CD4-positive, CD25-positive, alpha-beta regulatory T cell (primary cell): ENCODE measurements at places on chromosomes 2 and 18. TPM values are rescaled to one million over a fixed set of nuclear protein-coding genes. Genes with fewer than 3 reads are reported as not detected.

The ALKAL2 gene
- not detected for total RNA-seq

The EGR4 gene
- 0.69 TPM for total RNA-seq

The SERPINB13 gene
- not detected for total RNA-seq

The TLX2 gene
- not detected for total RNA-seq

The MLPH gene
- total RNA-seq: 0.47 TPM

The HNMT gene
- not detected for total RNA-seq

The POTEC gene
- not detected for total RNA-seq

The GTF3C2 gene
- 52.8 TPM for total RNA-seq

The KIF1A gene
- not detected for total RNA-seq

The STEAP3 gene
- not detected for total RNA-seq

The NTSR2 gene
- not detected for total RNA-seq

The LYG1 gene
- 2.0 TPM for total RNA-seq

The SERPINB2 gene
- total RNA-seq: not detected

The SEC11C gene
- total RNA-seq: 80.4 TPM

The CMPK2 gene
- 7.4 TPM for total RNA-seq

The SIX2 gene
- not detected for total RNA-seq

The TUBA4B gene
- total RNA-seq: not detected

The TRIM43B gene
- not detected for total RNA-seq

The FEV gene
- not detected for total RNA-seq

The ASAP2 gene
- total RNA-seq: 1.5 TPM

The L3MBTL4 gene
- 2.1 TPM for total RNA-seq

The XRCC5 gene
- total RNA-seq: 178 TPM

The MOGAT1 gene
- total RNA-seq: not detected

The RPE gene
- total RNA-seq: 17.9 TPM

The ANKRD29 gene
- total RNA-seq: not detected

The NT5C1B gene
- total RNA-seq: not detected

The CCL20 gene
- total RNA-seq: 3.7 TPM

The PPP1R7 gene
- total RNA-seq: 68.0 TPM

The CLEC4F gene
- not detected for total RNA-seq

The LIMS2 gene
- 10.8 TPM for total RNA-seq

The HOXD13 gene
- not detected for total RNA-seq

The STK39 gene
- total RNA-seq: 27.2 TPM

The RGPD3 gene
- 0.44 TPM for total RNA-seq

The CRYGC gene
- not detected for total RNA-seq

The LBX2 gene
- total RNA-seq: not detected

The CTLA4 gene
- 459 TPM for total RNA-seq

The MAB21L4 gene
- total RNA-seq: not detected

The CDK15 gene
- total RNA-seq: not detected

The MERTK gene
- 0.20 TPM for total RNA-seq

The DAW1 gene
- total RNA-seq: not detected

The POTEE gene
- 0.27 TPM for total RNA-seq

The OTOS gene
- total RNA-seq: not detected

The UGT1A5 gene
- total RNA-seq: not detected

The ITGB6 gene
- total RNA-seq: not detected

The CNNM3 gene
- 33.1 TPM for total RNA-seq

The ZNG1B gene
- 35.5 TPM for total RNA-seq

The UGT1A4 gene
- total RNA-seq: not detected

The BOK gene
- total RNA-seq: not detected
